ENCODE measurements at places on chromosomes 11 and 22. TPM values are rescaled to one million over a fixed set of nuclear protein-coding genes. Genes with fewer than 3 reads are reported as not detected.

DNA sequence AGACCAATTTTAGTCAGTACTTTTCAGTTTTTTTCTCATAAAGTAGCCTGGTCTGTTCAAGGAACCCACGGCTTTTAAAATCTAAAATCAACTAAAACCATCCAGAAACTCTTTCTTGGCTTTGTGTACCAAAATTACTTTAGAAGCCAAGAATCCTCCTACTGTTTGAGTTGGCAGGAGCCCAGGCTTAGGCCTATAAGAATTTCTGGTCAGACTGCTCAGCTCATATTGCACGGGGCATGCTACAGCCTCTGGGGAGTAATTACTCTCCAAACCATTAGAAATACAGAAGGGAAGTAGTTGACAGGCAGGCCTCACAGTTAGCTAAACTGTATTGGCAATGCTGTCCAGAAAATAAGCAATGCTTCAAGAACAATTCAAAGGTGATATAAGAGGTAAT is 1862.9 kb upstream of the RAG2 start:
- peak; percentile 42 for DNase-seq

DNA sequence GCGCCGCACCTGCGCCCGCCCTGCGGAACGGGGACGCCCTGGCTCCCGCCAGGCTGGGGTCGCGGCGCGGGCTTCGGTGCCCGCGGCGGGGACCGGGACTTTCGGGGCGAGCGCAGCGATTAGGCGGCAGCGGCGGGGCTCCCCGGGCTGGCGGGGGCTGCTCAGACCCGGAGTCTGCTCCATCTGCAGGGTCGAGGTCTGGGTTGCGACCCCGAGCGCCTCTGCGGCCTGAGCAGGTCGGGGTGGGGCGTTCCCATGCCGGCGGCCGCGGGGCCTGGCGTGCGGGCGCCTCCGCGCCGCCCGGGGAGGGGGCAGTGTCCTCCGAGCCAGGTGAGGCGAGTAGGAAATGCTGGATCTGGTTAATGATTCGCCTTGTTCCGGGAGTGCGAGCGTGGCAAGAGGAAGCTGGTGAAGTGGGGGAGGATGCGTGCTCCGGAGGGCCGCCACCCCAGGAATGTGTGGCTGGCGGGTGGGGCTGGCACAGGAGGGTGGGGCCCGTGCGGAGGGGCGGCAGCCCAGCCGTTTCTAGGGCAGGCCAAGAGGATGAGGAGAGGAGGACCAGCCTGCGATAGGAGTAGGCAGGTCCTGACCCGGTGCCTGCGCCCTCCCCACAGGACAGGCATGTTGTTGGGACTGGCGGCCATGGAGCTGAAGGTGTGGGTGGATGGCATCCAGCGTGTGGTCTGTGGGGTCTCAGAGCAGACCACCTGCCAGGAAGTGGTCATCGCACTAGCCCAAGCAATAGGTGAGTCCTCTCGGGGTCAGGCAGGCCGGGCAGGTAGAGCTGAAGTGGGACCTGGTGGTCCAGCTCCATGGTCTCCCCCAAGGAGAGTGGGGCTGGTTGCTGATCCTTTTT is 606 bp downstream of the RASSF7 start:
- no peak for DNase-seq

DNA sequence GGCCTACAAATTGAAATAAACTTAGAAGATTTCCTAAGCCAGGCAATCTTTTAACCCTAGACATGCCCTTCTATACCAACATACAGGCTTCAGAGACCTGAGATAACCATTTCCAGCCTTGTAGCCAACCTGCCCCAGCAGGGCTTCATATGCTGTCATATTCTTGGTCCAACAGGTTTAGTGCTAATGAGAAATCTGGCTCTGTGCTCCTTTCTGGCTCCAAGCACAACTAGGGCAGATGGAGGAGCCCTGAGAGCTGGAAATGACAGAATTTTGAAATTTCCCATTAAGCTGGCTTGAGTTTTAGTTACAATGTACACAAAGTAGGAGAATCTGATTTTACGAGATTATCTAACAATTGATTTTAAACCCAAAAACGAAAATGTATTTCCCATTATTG is 323.0 kb upstream of the CCDC90B start:
- no peak for DNase-seq

DNA sequence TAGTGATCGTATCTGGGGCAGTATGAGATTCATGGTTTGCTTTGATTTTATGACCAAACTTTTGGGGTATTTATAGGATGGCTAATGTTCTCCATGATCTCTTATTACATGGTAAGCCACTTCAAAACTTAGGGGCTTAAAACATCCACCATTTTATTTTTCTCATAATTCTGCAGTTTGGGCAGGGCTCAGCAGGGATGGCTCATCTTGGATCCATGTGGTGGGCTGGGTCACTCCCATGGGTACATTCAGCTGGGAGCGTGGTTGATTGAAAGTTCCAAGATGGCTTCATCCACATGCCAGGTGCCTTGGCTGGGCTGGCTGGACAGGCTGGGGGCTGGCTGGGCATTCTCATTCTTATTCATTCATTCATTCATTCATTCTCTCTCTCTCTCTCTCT is 30.5 kb upstream of the FGF19 start:
- no peak for DNase-seq

DNA sequence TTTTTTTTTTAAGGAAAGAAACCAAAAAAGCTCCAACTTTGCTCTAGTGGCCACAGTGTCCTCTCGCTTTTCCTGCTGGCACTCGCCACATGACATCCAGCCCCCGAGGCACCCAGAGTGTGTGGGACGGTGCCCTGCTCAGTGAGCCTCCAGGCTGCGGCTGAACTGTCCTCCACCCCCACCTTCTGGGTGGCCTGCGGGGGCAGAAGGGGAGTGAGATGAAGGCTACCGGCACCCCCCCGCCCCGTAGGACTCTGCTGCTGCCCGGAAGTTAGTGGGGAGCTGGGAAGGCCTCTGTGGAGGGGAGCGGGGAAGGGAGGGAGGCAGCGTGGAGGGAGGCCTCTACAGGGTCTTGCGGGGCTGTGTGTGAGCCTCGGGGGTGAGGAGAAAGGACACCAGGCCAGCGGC is 264.4 kb downstream of the CTTN start:
- DNase-seq = no peak

DNA sequence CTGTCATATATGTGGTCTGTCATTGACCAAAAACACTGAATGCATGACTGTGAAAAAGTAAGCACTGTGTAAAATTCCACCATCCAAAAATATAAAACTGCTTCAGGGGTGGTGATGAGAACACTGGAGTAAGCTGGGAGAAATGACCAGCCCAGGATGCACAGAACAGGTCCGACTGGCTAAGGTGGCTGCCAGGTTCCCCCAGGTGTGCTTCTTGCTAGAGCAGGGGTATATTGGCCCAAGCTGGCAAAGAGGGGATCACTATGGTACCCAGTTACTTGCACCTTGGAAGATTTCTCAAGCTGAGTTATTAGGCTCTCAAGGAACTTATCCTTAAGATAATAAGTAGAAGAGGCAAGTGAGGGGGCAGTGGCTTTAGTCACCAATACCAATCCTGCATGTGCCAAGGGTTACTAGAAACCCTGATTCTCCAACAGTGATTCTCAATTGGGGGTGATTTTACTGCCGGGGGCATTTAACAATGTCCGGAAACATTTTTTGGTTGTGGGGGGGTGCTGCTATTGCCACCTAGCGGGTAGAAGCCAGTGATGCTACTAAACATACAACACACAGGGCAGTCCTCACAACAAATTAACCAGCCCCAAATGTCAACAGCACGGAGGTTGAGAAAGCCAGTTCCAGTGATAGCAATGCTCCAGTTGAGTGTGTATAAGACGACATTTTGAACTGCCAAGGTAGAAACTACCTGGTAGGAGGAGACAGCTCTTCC is 15.7 kb downstream of the SNU13 start:
- DNase-seq = no peak

GRCh38 chr11:126461096-126461440 is 105.6 kb downstream of the ST3GAL4 start:
- DNase-seq = no peak

DNA sequence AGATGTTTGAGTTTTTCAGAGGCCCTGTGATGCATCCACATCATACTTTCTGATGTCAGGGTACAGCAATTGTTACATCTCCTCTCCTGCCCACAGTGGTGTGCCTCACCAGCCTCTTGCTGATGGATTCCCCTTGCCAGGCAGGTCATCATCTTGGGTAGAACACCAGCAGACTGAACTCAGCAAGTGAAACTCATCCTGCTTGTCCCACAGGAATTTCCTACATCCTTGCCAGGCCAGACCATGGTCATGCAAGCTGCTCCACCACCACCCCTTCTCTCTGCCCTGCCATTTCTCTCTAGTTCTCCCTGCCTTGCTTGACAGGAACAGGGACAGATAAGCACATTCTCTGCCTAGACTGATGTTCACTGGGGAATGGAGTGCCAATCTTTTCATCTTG is 85.9 kb downstream of the PAX6 start:
- no peak for DNase-seq

GRCh38 chr11:86620891-86621521 is 51.4 kb downstream of the ME3 start:
- DNase-seq = no peak

DNA sequence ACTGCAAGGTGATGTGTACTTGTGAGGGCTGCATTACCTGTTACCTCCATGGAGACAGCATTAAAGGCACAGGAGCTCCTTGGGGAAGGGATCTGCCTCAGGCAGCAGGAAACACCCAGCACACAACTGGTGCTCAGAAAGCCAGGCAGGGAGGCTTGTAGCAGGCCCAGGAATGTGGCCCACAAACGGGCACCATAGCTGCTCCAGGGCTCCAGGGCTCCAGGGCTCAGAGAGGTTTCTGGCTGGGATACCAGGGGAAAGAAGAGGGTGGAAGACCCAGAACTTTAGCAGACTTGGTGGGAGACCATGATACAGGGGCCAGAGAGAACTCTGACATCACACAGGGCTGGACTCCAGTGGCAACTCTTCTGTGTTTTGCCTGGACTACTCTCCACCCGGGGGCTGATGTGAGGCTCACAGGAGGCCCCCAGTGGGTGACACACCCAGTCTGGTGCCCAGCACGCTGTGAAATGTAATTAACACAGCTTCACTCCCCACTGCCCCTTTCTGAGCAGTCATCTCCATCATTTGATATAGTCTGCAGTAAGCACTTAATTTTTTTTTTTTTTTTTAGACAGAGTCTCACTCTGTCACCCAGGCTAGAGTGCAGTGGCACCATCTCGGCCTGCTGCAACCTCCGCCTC is 14.7 kb upstream of the SULT4A1 start:
- DNase-seq = no peak

- DNase-seq = no peak
These were observed 369 bp downstream of the XRRA1 start for GRCh38 chr11:74948546-74948897.

GRCh38 chr11:100438376-100438775 is 248.7 kb upstream of the ARHGAP42 start:
- DNase-seq = no peak

GRCh38 chr11:107916671-107917241 is 11.5 kb upstream of the RAB39A start:
- no peak for DNase-seq

DNA sequence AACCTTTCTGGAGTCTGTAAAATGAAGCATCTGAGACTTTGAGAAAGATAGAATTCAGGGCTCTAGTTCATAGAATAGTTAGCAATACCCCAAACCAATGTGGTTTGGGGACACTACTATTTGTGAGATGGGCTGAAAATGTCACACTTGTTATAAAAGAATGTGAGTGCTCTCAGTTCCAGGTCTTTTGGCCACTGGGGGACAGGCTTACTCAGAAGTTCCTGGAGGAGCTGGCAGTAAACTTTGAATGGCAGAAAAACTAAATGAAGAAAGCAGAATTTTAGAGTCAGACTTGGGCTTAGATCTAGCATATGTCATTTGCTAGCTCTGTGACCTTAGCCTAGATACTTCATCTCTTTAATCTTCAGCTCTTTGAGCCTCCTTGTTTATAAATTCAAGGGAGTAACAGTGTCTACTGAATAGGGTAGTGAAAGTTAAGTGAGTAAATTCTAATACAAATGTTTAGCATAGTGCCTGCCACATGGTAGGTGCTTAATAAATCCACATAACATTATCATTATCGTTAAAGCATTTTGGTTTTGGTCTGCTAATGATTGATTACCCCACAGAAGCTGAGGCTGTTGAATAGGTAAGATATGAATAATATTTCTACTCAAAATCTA is 3.7 kb downstream of the LYVE1 start:
- peak; percentile 35 for DNase-seq

- DNase-seq = no peak
These were observed 658.5 kb downstream of the OPCML start for GRCh38 chr11:132873841-132874240.

GRCh38 chr11:117789241-117789640 is 7.8 kb downstream of the DSCAML1 start:
- no peak for DNase-seq

DNA sequence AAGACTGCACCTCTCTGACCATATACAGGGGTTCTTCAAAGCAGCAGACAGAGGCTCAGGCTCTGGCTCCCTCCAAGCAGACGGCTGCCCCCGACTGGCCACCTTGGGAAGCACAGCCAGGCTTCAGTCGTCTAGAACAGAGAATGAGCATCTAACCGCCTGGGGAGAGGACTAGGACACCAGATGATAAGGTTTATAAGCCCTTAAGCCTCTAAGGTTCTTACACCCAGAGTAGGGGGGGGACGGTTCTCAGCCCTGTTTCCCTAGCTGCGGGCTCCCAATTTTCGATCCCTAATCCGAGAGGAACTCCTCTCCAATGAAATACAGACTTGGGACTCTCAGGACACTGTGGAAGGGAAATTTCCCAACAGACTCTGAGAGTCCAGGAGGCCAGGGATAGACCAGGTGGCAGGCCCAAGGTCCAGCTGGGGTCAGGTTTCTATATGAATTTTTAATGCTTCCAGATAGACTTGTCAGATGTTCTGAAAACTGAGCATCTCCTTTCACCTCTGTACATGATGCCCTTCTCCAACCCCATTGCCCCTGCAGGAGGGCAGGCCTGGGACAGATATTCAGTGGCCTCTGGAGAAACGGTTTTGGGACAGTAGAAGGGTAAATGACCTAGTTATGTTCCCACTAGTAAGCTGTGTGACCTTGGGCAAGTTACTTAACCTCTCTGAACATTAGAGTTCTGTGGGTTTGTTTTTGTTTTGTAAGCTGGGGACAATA is 20.2 kb downstream of the RTN4RL2 start:
- DNase-seq = peak; percentile 70

DNA sequence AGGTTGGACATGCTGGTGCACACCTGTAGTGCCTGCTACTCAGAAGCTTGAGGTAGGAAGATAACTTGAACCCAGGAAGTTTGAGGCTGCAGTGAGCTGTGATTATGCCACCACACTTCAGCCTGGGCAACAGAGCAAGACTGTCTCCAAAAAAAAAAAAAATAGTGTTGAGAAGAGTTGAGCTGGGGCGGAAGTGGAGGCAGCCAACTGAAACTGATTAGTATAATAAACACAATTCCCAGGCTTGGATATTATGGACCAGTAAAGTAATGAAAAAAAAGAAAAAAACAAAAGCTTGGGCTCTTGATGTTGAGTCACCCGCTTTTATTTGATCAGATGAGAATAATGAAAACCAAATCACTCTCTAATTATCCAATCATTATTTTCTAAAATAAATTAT is 21.0 kb downstream of the LDLRAD3 start:
- DNase-seq = no peak

Gene CHEK1
- polyA plus RNA-seq = 3.5 TPM

Gene TMEM86A
- polyA plus RNA-seq = 11.5 TPM

Gene SLC22A6
- polyA plus RNA-seq = not detected

Gene ADM2
- polyA plus RNA-seq = 0.03 TPM

Gene OR56A1
- not detected for polyA plus RNA-seq
